A549 treated with DMSO at 1 μM for 4 hours (cell line): ENCODE measurements at places on chromosomes 11 and 22. TPM values are rescaled to one million over a fixed set of nuclear protein-coding genes. Genes with fewer than 3 reads are reported as not detected.

The SCGB1A1 gene
- not detected in 5 replicates for total RNA-seq

The P2RY2 gene
- 8.9 to 12.6 TPM (median 10.4 TPM) in 5 replicates for total RNA-seq

The OR8U1 gene
- not detected in 5 replicates for total RNA-seq

The TSSK2 gene
- 0.07 TPM in 1 of 5 replicates, not detected in the others for total RNA-seq

The DDIAS gene
- 15.5 to 22.0 TPM (median 20.1 TPM) in 5 replicates for total RNA-seq
